ENCODE measurements at places on chromosomes 12 and 14.

DNA sequence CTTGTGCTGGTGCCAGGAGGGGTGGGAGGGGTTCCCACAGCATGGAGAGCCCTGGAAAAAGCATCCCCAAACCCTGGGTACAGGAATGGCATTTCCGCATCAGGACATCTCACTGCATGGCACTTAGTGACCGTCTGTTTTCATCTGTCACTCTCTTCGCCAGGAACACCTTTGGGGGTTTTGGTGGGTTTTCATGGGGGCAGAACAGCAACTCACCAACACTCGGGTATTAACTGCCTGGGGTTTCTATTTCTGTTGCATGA lies 3.5 kb downstream of the VSX2 start:
- DNase-seq = no peak

GRCh38 chr12:65885312-65885711 lies 61.0 kb downstream of the HMGA2 start:
- DNase-seq = no peak

DNA sequence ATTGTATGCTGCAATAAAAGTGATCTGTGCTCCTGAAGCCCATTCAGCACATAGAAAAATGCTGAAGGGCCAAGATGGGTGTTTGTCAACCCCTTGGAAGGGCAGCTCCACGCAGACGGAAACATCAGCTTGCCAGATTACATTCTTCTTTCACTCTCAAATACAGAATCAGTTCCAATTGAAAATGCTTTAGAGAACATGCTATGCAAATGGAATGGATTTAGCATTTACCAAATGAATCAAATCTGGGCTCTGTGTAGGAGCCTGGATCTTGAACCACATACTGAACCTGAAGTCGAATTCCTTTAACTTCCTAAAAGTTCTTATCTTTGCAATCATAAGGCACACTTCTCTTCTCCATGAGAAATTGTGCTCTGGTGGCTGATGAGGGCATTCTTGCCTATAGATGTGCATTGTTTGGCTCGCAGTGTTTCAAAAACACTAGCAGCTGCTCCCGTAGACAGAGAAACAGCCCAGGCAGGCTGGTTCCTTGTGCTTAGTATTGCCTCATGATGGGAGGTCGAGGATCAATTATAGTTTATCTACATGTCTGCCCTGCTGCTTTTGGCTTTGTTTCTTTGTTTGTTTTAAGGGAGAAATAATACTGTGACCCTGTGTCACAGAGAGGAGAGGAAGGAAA lies 489.8 kb upstream of the FLRT2 start:
- no peak for DNase-seq

- DNase-seq = no peak
These were observed 2.2 kb upstream of the LRRC23 start for GRCh38 chr12:6902448-6902847.

All from stimulated activated CD4-positive, alpha-beta T cell treated with anti-CD3 and anti-CD28 coated beads, TNF-alpha, amount 100 ng/mL, for 1 hour (primary cell).